ENCODE measurements at places on chromosomes 16 and 17. TPM values are rescaled to one million over a fixed set of nuclear protein-coding genes. Genes with fewer than 3 reads are reported as not detected.

CLEC19A gene
- not detected for total RNA-seq

FXR2 gene
- 29.5 TPM for total RNA-seq

GLIS2 gene
- 25.5 TPM for total RNA-seq

INCA1 gene
- total RNA-seq: 2.0 TPM

KAT2A gene
- 37.1 TPM for total RNA-seq

CDH1 gene
- 131 TPM for total RNA-seq

PARN gene
- 33.6 TPM for total RNA-seq

GPR139 gene
- not detected for total RNA-seq

QPRT gene
- total RNA-seq: 23.1 TPM

SHCBP1 gene
- total RNA-seq: 6.1 TPM

HOXB1 gene
- not detected for total RNA-seq

PPY gene
- not detected for total RNA-seq

CCDC200 gene
- total RNA-seq: not detected

SEPTIN1 gene
- 3.3 TPM for total RNA-seq

ATF7IP2 gene
- total RNA-seq: 17.4 TPM

GRAP gene
- 6.7 TPM for total RNA-seq

GIT1 gene
- total RNA-seq: 44.0 TPM

SCN4A gene
- 0.31 TPM for total RNA-seq

RPTOR gene
- total RNA-seq: 44.9 TPM

FZD2 gene
- 8.3 TPM for total RNA-seq

GALR2 gene
- 0.40 TPM for total RNA-seq

MT1G gene
- total RNA-seq: 38.1 TPM

KRT33B gene
- total RNA-seq: not detected

SLC2A4 gene
- total RNA-seq: 1.2 TPM

Data from lung (tissue), 17 donors.